CD8-positive, alpha-beta memory T cell (primary cell): ENCODE measurements at places on chromosomes 11 and 22.

DNA sequence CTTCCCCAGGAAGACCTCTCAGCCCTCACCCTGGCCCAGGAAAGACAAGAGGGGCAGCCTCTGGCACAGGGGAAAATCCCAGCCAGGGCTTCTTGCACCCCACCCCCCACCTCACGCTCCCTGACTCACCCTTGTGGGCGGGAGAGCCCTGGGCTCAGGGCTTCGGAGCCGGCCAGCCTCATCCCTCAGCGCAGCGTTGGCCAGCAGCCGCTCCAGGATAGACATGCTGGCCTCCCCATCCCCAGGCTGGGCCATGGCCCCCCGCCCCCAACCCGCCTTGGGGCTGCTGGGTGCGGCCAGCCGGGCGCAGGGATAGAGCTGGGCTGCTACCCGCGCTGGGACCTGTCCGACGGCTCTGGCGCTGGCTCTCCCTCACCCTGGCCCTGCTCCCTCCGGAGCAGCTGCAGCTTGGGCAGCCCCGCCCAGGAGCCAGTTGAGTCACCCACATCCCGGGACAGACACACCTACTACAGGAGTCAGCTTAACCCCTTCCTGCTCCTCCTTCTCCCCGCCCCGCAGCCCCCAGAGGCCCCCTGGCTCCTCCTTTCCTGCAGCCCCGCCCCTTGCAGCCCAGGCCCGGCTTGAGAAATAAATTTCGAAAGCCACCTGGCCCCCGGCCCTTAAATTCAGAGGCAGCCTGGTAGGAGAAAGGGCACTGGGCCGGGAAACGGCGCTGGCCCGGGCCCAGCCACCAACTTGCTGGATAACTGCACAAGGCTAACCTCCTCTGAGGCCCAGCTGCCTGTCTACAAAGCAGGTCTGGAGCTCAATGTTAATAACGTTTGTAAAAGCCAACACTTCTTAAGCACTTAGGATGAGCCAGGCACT, 13.4 kb downstream of the TNKS1BP1 start:
- no peak for DNase-seq

GRCh38 chr11:100761841-100762240, 74.8 kb downstream of the ARHGAP42 start:
- DNase-seq: no peak

DNA sequence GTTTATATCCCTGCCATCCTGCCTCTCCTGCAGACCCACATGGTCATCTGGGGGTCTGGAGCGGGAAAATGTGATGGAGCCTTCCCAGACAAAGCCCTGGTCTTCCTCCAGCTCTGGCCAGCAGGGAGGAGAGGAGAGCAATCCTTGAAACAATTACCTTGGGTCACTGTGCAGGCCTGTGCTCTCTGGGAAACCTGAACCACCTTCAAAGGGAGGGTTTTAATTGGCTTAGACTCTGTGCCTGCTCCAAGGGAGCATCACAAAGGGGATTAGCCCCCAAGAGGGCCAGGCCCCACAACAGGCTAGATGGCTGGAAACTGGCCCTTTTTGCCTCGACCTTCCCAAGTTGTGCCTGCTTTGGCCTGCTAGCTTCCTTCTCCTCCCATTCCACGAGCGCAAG, 351.9 kb downstream of the TENM4 start:
- DNase-seq: no peak

- DNase-seq: no peak
Measured at GRCh38 chr11:7056828-7057513, 31.8 kb upstream of the RBMXL2 start.

GRCh38 chr11:38019072-38019775, 1421.2 kb upstream of the RAG2 start:
- DNase-seq: no peak

- no peak for DNase-seq
Measured at GRCh38 chr11:33575311-33575710, 125.3 kb downstream of the C11orf91 start.

DNA sequence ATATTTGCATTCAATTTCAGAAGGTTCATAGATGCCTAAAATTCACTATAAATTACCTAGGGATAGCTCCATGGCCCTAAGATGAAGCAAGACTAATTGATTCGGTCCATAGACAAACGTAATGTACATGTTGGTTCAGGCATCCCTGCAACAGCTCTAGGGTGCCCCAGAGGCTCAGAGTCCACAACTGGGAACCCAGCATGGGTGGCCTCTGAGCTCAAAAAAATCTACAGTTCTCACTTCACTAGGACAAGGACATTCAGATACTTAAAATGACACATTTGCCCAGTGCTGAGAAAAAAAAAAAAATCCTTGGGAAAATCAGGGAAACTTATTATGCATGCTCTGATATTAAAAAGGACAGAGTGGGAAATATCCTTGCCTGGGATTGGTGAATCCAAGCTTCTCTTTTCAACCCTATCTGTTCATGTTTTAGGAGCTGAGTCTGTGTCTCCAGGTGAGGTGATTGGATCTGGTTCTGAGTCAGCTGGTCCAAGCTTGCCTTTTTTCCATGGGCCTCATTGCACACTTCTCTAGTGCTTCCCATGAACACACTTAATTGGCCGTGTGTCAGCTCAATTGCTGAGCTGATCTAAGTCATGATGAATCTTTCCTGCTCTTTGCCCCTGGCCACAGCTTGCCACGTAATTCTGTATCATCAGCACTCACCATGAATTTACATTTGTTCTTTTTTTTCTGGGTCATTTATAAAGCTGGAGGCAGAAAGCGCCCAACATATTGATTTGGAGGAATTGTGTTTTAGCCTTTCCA, 116.3 kb upstream of the RCN1 start:
- no peak for DNase-seq
